Osteocyte (in vitro differentiated cells): ENCODE measurements at places on chromosomes 11 and 22. TPM values are rescaled to one million over a fixed set of nuclear protein-coding genes. Genes with fewer than 3 reads are reported as not detected.

GRCh38 chr22:36884349-36885158, 23.7 kb downstream of the NCF4 start:
- DNase-seq, result no peak

GRCh38 chr22:42509548-42509947, 10.0 kb downstream of the RRP7A start:
- DNase-seq, result no peak

P4HA3 gene
- total RNA-seq, result 6.1 and 6.4 TPM in 2 replicates

GGTLC3 gene
- total RNA-seq, result not detected in 2 replicates

DNA sequence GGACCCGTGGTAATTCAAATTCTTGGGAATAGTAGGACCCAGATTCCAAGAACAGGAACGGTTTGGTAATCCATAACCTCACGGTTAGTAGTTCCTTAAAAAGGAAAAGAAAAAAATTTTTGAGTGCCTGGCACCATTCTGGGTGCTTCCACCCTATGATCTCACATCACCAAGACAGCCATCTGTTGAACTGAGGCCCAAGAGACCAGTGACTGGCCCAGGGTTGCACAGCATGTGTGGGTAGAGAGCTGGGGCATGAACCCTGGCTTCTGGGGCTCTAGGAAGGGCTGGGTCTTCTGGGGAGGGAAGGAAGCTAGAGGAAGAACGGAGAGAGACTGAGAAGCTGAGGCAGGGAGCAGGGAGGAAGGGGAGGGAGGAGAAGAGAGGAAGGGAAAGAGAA, 4.7 kb upstream of the SPI1 start:
- DNase-seq, result no peak

DNA sequence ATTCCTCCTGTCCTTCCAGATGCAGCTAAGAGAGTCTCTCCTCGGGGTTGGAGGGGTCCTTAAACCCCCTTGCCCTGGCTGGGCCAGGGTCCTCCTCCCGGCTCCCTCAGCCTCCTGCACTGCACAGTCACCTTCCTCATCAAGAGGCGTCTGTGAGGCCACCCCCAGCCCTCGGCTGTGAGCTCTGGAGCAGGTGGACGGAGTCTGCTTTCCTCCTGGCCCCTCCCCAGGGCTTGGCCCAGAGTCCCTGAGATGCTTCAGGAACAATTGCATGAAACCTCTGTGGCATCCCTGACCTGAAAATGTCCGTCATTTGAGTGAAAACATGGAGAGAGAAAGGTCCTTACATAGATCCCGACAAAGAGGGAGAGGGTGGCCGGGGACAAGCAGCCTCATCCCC, 6.7 kb upstream of the FGF3 start:
- no peak for DNase-seq

- no peak for DNase-seq
Measured at GRCh38 chr11:76660533-76661305, 9.8 kb downstream of the LRRC32 start.

DNA sequence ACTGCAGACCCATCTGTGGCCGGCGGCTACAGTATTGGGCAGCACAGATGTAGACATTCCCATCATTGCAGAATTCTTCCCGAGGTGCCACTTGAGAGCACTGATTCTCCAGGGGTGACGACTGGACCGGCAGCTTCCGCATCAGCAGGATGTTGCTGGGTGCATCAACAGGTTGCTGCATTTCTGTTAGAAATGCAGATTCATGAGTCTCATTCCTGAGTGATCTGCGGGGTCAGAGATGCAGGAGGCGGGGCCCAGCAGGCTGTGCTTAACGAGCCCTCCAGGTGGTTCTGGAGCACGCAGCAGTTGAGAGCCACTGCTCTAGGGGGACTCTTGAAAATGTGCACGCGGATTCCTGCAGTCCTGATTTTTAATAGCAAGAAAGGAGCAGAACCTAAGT, 321.8 kb downstream of the TBC1D22A start:
- DNase-seq, result peak; percentile 56

GRCh38 chr11:83175815-83176214, 17.7 kb upstream of the ANKRD42 start:
- DNase-seq, result no peak

DNA sequence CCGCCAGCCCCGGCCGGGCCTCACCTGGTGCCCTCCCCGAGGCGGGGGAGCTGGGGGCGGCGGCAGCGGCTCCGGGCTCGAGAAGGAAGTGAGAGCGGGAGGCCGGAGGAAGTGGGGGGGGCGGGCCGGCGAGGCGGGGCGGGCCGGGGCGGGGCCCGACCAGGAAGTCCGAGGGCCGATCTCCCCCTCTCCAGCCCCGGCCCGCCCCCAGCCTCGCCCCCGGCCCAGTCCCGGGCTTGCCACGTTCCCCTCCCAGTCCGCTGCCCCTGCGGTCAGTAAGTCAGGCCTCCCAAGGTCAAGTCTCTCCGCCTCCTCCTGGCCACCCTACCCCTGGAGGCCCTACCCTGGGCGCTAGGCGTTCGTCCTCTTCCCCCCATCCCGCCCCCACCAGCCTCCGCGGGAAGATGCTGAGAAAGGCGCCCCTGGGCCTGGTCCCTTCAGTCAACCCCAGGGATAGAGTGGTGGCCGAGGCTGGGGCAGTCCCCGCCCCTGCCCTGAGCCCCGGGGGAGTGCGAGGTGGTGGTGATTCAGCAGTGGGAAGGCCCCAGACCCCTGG, at the start of gene RHOG:
Gene RHOG (minus strand): TSS at position 90 of the 556 bp plus-strand sequence. CDS start 12,821 bp downstream, outside the sequence.
- DNase-seq, result peak; percentile 90

- DNase-seq, result no peak
Measured at GRCh38 chr11:128316541-128317227, 270.7 kb downstream of the ETS1 start.

LRRN4CL gene
- 0.39 and 0.46 TPM in 2 replicates for total RNA-seq

GRCh38 chr22:39717099-39717498, 146.5 kb downstream of the CACNA1I start:
- DNase-seq, result no peak

DNA sequence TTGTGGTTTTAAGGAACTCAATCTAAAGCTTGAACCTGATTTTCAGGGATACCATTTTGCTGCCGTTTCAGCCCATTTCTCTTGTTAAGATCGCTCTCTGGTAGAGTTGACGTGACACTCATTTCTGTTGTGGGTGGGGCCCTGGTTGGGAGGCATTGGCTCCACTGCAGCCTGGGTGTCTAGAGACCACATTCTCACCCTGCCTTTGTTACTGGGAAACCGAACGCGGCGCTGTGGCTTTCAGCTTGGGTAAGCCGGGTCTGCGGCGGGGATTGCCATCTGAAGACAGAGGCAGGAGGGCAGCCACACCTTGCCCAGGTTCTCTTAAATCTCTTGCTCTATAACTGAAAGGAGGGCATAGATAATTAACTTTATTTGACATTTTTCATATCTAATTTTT, 3.2 kb downstream of the EHF start:
- DNase-seq, result no peak

DNA sequence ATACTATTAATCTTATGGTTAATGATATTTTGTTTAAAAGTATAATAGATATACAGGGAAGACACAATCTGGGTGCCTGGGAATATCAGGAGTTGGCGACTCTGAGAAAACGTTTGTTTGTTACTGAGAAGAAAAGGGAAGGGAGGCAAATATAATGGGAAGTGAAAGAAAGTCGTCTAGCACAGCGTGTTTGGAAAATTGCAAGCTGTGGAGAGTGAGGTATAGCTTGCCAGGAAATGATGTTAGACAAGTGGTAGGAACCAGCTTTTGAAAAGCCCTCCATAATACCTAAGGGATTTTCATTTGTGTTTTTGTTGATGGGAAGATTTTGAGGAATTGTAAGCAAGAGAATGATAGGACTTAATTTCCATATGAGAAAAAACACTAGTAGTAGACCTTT, 322.2 kb downstream of the LUZP2 start:
- no peak for DNase-seq

WNT7B gene
- 2.3 and 2.7 TPM in 2 replicates for total RNA-seq

CCDC116 gene
- total RNA-seq, result 0.59 and 0.78 TPM in 2 replicates

MAPK1 gene
- 154 and 159 TPM in 2 replicates for total RNA-seq

SLC5A1 gene
- not detected in 2 replicates for total RNA-seq

IGF2 gene
- 521 and 590 TPM in 2 replicates for total RNA-seq

- DNase-seq, result no peak
Measured at GRCh38 chr11:123258877-123259276, 63.8 kb upstream of the CLMP start.

- DNase-seq, result no peak
Measured at GRCh38 chr11:68855205-68855981, 13.7 kb upstream of the CPT1A start.

THRSP gene
- not detected in 2 replicates for total RNA-seq

- DNase-seq, result no peak
Measured at GRCh38 chr22:17576470-17576869, 13.2 kb downstream of the SLC25A18 start.

DNA sequence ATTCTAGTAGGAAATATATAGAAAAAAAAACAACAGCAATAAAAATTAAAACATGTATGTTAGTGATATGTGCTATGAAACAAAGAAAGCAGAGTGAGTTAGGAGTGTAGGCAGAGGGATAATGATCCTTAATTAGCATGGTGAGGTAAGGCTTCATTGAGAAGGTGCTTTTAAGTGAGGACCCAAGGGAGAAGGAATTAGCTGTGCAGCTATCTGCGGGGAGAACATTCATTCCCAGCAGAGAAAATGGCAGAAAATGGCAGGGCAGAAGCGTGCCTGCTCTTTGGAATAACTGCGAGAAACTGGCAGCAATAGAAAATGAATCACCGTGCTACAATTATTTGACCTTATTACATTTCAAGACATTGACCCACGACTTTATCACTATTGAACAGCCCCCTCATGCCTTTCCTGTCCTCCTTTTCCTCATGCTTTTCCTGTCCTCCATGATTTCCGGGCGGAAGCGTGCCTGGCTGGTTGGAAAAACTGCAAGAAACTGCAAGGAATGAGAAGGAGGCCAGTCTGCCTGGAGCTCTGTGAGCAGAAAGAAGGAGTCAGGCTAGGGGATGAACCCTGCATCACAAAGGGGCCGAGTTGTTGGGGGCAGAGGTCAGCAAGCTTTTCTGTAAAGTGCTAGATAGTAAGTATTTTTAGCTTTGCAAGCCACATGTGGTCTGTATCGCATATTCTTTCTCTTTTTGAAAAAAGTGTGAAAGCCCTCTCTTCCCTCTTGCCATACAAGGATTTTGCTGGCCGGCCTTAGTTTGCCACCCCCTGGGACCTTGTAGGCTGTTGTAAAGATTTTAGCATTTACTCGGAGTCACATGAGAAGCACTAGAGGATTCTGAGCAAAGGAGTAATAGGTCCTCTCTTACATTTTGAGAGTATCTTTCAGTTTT, 37.1 kb upstream of the SWAP70 start:
- DNase-seq, result no peak

GRCh38 chr22:40076702-40077645, 82.2 kb downstream of the FAM83F start:
- DNase-seq, result no peak

DNA sequence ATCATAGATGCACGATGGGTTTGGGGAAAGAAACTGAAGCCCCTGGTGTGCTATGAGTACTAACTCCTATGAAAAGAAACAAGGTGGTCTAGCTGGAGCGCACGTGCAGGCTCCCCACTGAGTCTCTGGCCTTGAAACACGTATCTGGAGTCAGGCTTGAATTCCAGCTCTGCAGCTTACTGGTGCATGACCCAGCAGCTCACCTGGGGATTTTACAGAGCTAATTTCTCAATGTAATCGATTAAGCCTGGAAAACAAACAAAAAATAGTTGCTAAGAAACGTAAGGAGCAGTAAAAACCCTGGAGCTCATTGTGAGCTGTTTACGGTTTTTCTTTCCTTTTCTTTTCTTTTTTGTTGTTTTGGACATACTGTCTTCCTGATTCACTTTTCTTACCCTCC, 12.3 kb downstream of the KCNJ1 start:
- DNase-seq, result no peak

- no peak for DNase-seq
Measured at GRCh38 chr11:37322333-37323194, 724.5 kb upstream of the RAG2 start.

POU2AF1 gene
- not detected in 2 replicates for total RNA-seq

GRCh38 chr11:118587952-118588351, 15.7 kb downstream of the ARCN1 start:
- DNase-seq, result no peak

GRCh38 chr11:73359341-73359740, 16.9 kb upstream of the RELT start:
- DNase-seq, result no peak

DNA sequence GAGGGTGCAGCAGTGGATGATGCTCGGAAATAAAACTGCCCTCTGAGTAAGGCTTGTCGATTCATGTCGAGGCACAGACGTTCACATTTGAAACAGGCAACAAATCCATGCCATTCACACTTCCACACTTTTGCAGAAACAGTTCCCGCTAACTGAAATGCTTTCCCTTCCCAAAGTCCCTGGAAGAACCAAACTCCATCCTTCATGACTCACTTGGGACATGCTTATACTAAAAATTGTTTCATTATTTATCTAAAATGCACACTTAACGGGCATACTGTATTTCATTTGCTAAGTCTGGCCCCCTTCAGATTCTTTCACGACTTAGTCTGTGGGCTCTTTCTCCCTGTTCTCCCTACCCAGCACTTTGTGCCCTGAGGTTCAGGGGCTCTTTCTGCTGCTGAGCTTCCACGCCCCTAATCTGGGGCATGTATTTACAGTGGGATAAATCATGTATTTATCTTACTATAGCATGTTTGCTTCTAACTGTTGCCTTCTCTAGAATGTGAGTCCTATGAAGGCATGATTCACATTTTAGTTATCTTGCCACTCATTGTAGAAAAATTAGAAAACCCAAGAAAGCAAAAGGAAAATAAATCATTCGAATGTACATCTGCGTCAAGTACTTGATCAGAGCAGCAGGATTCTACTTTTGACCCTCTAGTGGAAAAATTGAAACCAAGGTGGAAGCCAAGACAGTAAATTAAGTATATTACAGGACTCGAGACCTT, 12.5 kb downstream of the SCGB1A1 start:
- DNase-seq, result no peak

OR52N1 gene
- total RNA-seq, result not detected in 2 replicates

- DNase-seq, result no peak
Measured at GRCh38 chr22:45235101-45235777, 5.5 kb downstream of the KIAA0930 start.

MS4A15 gene
- total RNA-seq, result not detected in 2 replicates

DNA sequence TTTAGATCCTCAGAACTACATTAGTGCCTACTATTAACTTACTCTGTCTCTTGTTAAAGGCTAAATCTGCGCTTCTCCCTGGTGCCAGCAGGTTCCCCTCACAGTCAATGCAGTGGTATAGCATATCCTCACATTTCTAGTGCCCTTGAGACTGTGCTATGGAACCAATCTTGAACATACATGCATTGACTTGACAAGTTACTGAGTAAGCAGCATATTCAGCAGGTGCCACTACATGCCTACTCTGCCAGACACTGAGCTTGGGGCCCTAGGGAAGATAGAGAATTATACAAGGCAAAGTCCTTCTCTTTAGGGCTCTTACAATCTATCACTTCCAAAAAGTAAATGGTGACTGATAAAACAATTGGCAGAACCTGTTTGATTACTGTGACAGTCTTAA, 3.2 kb downstream of the FUT4 start:
- no peak for DNase-seq

GRCh38 chr22:31577711-31578110, 81.4 kb downstream of the SFI1 start:
- DNase-seq, result no peak

- DNase-seq, result no peak
Measured at GRCh38 chr11:15780837-15781236, 575.5 kb downstream of the SOX6 start.

- DNase-seq, result no peak
Measured at GRCh38 chr22:20299746-20300136, 20.1 kb downstream of the DGCR6L start.

- peak; percentile 73 for DNase-seq
Measured at GRCh38 chr22:48942698-48943566, 884.7 kb downstream of the BRD1 start.
